ENCODE measurements at places on chromosomes 4 and X.

- no peak for DNase-seq
These were observed 109.9 kb upstream of the PTPN13 start for GRCh38 chr4:86484241-86484640.

DNA sequence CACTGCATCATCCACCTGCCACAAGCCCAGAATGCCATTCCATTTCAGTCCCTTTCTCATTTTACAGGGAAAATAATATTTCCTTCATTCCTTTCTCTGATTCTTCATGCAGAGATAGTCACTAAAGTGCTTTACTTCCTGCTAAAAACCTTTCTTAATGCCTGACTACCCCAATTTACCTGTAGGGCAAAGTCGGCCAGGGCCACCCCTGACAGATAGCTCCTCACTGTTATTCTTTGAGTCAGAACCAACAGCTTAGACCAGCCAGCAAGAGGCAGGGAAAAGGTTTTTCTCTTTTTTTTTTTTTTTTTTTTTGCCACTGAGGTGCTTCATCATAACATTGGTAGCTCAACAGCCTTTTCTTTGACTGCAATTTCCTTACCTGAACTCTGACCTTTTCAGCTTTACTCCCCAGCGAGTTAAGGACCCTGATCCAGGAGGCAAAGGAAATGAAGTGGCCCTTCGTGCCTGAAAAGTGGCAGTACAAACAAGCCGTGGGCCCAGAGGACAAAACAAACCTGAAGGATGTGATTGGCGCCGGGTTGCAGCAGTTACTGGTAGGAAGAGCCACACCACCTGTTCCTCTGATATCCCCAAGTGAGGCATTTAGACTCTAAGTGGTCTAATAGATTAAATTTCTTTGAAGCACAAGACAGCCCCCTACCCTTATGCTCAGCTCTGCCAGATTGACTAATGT lies 85.0 kb downstream of the ALPK1 start:
- no peak for DNase-seq

DNA sequence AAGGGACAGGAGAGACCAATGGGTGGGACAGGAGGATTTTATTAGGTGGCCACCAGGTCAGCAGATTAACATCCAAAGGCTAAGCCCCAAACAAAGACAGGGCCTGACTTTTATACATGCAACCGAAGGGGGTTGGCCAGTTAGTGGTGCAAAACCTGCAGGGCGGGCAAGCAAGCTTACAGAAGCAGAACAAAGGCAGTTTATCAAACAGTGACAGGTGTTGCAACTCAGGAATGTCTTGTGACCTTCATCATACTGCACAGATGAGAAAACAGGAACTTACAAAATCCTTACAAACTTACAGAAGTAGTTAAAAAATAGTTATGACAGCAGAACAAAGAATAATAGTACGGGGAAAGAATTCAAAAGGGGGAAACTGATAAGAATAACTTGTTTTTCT lies 708.1 kb downstream of the GLUD2 start:
- no peak for DNase-seq

DNA sequence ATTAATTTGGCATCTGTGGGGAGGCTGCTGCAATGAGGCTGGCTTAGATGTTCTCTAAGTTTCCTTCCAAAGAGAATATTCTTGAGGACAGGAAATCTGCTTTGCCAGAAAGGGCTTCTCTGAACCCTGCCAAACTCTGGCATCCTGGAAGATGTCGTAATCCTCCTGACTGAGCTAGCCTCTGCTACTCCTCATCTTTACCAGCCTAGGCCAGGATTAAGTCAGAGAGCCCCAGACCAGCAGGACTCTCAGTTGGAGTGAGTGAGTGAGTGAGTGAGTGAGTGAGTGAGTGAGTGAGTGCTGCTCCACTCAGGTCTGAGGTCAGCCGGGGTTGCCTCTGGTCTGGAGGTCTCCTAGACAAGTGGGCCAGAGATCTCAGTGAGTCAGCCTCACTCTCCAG lies 104.9 kb upstream of the SOD3 start:
- DNase-seq = no peak

GRCh38 chr4:37124800-37125199 lies 119.7 kb upstream of the NWD2 start:
- DNase-seq = no peak

DNA sequence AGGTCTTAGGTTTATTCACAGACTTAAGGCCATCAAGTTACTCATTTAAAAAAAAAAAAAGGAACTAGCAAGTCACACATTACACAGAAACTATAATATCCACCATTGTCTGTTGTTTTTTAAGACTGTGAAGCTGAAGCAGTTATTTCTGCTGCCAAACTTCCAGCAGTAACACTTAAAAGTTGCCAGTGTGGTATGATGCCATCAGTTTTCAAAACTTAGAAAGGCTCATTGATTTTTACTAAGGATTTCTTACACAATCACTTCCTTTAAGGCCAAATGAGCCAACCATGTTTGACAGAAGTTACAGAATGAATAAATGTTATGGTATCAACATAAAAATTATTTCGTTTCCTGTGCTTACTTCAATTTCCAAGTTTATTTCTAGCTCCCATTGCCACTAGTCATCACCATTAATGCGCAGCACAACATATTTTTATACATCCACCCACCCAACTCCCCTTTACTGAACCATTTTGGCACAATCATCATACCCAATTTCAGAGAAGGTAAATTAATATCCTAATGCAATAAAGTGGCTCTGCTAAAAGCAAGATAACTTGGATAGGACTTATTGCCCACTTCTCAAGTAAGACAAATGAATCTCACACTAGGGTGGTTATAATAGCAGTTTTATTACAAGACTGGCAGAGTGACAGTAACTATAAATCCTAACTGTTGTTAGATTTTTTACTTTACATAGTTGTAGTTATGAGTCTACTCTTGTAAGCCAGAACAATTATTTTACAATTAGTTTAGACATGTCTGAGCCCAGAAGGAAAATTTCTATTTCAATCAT lies 13.1 kb downstream of the PDGFC start:
- DNase-seq = no peak

GRCh38 chrX:3527811-3528210 lies 181.4 kb upstream of the MXRA5 start:
- no peak for DNase-seq

Data from BJ (cell line).